ENCODE measurements at places on chromosomes 12 and 14. TPM values are rescaled to one million over a fixed set of nuclear protein-coding genes. Genes with fewer than 3 reads are reported as not detected.

Gene LRCOL1
- polyA plus RNA-seq, result 5.0 TPM

Gene TMEM119
- 20.5 TPM for polyA plus RNA-seq

Gene OTOGL
- 0.49 TPM for polyA plus RNA-seq

Gene A2M
- 249 TPM for polyA plus RNA-seq
